ENCODE measurements at places on chromosomes 4 and X.
A peak's percentile ranks its signal among the peaks of the same experiment; 100 is the strongest.

DNA sequence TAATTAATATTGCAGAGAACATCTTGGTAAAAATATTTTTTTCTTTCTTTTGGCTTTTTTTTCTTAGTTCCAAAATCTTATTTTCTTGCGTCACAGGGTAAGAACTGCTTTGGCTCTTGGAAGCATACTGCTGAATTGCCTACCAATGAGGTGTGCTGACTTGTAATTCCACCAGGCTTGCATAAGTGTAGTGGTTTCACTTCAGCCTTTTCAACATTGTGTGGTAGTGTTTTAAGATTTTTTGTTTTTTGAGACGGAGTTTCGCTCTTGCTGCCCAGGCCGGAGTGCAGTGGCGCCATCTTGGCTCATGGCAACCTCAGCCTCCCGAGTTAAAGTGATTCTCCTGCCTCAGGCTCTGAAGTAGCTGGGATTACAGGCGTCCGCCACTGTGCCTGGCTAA is 42.4 kb downstream of the N4BP2 start:
- peaks cover 14% of the 10 kb centered on the region for H3K36me3 ChIP-seq
- no peak for DNase-seq
- H3K4me1 ChIP-seq: no peaks in the 10 kb centered on the region
- no peak overlapping the region for H3K27ac ChIP-seq
- no peak overlapping the region for H3K4me3 ChIP-seq
- H3K27me3 ChIP-seq: no peaks in the 10 kb centered on the region

DNA sequence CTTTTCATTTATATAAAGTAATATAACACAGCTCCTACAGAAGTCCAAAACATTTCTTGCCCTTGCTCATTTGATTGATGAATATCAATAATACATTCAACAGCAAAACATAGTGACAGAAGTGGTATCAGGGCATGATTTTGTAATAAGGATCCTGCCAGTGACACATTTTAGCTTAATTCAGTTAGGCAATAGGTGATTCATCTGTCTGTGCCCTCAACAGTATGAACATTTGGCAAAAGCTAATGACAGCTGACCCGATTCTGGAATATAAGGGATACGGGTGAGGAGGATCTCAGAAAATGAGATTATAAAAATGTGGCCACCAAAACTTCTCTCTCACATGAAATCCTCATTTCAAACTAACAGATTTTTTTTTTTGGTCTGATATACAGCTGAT is 294.0 kb downstream of the CAMK2D start:
- DNase-seq: no peak
- no peaks in the 10 kb centered on the region for H3K4me1 ChIP-seq
- no peaks in the 10 kb centered on the region for H3K36me3 ChIP-seq
- no peaks in the 10 kb centered on the region for H3K27me3 ChIP-seq
- H3K4me3 ChIP-seq: no peak overlapping the region

DNA sequence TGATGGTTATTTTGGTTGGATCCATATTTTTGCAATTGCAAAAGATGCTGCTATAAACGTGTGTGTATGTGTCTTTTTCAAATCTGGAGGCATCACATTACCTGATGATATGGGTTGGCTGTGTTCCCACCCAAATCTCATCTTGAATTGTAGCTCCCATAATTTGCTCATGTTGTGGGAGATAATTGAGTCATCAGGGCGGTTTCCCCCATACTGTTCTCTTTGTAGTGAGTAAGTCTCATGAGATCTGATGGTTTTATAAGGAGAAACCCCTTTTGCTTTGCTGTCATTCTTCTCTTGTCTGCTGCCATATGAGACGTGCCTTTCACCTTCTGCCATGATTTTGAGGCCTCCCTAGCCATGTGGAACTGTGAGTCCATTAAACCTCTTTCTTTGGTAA is 33.4 kb downstream of the APOOL start:
- no peaks in the 10 kb centered on the region for H3K27me3 ChIP-seq
- no peak overlapping the region for H3K4me3 ChIP-seq
- no peaks in the 10 kb centered on the region for H3K36me3 ChIP-seq
- no peaks in the 10 kb centered on the region for H3K4me1 ChIP-seq
- no peak for DNase-seq

- H3K27me3 ChIP-seq: no peaks in the 10 kb centered on the region
- no peak overlapping the region for H3K27ac ChIP-seq
- DNase-seq: no peak
- no peaks in the 10 kb centered on the region for H3K36me3 ChIP-seq
- H3K4me1 ChIP-seq: no peaks in the 10 kb centered on the region
Measured at GRCh38 chr4:98516441-98517217, 141.8 kb downstream of the TSPAN5 start.

- no peak overlapping the region for H3K4me3 ChIP-seq
- no peaks in the 10 kb centered on the region for H3K36me3 ChIP-seq
- DNase-seq: peak; percentile 54
- no peaks in the 10 kb centered on the region for H3K27me3 ChIP-seq
- H3K4me1 ChIP-seq: no peaks in the 10 kb centered on the region
Measured at GRCh38 chr4:143773998-143774895, 73.8 kb upstream of the FREM3 start.

DNA sequence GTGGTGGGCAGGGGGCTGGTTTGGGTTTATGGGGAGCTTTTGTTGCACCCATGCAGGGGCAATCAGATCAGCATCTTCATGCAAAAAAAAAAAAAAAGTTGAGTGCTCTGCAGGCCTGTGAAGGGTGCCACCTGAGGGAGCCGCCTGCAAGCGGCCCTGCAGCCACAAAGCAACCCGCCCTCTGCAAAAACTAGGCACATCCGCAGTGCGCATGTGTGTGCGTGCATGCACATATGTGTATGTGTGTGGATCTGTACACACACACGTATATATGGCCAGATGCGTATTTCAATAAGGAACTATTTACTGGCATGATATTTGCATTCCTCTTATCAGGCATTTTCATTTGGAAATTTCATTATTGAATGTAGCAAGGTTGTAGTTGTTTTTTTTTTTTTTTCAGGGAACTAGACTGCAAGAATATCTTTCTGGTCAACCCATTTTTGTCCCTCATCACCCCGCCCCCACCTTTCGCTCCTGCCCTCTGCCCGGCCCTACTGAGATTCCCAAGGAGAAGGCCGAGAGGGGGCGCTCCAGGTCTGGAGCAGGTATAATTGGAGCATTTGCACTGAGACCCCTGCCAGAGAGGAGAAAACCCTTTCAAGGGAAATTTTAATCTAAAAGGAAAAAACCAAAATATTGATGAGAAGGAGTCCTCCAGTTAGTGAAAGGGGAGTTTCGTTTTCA is 18.1 kb downstream of the CCNQ start:
- no peak overlapping the region for H3K4me3 ChIP-seq
- peaks cover 23% of the 10 kb centered on the region for H3K27me3 ChIP-seq
- peaks cover 21% of the 10 kb centered on the region for H3K4me1 ChIP-seq

- no peaks in the 10 kb centered on the region for H3K4me1 ChIP-seq
- H3K4me3 ChIP-seq: no peak overlapping the region
- no peak for DNase-seq
- no peak overlapping the region for H3K27ac ChIP-seq
- H3K36me3 ChIP-seq: no peaks in the 10 kb centered on the region
- H3K27me3 ChIP-seq: peaks cover 44% of the 10 kb centered on the region
Measured at GRCh38 chr4:7854697-7855370, 84.8 kb downstream of the AFAP1 start.

GRCh38 chr4:108165586-108165985 is 3.1 kb downstream of the LEF1 start:
- H3K36me3 ChIP-seq: no peaks in the 10 kb centered on the region
- H3K4me1 ChIP-seq: peaks cover 33% of the 10 kb centered on the region
- DNase-seq: no peak
- no peak overlapping the region for H3K4me3 ChIP-seq

GRCh38 chr4:30258949-30259348 is 461.2 kb upstream of the PCDH7 start:
- H3K27me3 ChIP-seq: no peaks in the 10 kb centered on the region
- no peaks in the 10 kb centered on the region for H3K4me1 ChIP-seq
- H3K4me3 ChIP-seq: no peak overlapping the region
- DNase-seq: no peak

- H3K27me3 ChIP-seq: no peaks in the 10 kb centered on the region
- no peak overlapping the region for H3K27ac ChIP-seq
- peaks cover 8% of the 10 kb centered on the region for H3K4me1 ChIP-seq
- H3K36me3 ChIP-seq: peaks cover 7% of the 10 kb centered on the region
- DNase-seq: no peak
- H3K4me3 ChIP-seq: no peak overlapping the region
Measured at GRCh38 chrX:15745179-15745578, 7.1 kb downstream of the CA5B start.

- H3K27ac ChIP-seq: no peak overlapping the region
- no peak for DNase-seq
- no peaks in the 10 kb centered on the region for H3K27me3 ChIP-seq
- no peak overlapping the region for H3K4me3 ChIP-seq
- no peaks in the 10 kb centered on the region for H3K4me1 ChIP-seq
Measured at GRCh38 chrX:38293741-38294140, 33.6 kb downstream of the RPGR start.

DNA sequence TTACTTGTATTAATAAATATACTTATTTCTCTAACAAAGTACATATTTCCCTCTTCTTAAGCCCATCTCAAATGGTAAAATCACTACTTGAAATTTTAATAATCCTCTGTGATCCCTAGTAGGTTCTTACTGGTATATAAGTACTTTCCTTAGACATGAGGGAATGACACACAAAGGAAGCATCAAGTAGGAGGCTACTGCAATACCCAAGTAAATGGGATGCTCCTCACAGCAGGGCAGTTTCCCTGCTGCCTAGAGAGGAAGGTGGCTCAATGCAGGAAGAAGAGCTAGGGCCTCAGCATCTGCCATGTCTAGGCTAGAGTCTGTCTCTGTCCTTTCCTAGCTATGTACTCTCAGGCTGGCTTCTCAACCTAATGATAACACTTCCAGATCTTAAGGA is 122.1 kb upstream of the DIPK2B start:
- no peak for DNase-seq
- no peak overlapping the region for H3K27ac ChIP-seq
- H3K4me1 ChIP-seq: no peaks in the 10 kb centered on the region
- no peaks in the 10 kb centered on the region for H3K27me3 ChIP-seq

DNA sequence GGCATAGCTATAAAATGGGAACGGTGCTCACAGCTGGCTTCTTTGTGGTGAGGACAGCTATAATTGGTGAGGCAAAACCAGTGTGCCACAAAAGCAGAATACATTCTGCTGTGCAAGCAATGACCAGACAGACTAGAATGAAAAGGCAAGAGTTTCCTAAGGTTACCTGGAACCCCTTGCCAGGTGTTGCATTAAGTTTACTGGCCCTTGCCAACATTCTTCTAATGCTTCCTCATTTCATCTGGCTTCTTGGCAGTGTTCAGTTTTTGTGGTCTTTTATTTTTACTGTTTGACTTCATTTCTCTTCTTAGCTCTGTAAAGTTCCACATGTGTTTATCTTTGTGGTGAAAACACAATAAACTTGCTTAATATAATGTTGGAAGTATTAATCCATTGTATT is 131.4 kb downstream of the PTTG2 start:
- DNase-seq: peak; percentile 90
- no peaks in the 10 kb centered on the region for H3K27me3 ChIP-seq
- H3K36me3 ChIP-seq: peaks cover 9% of the 10 kb centered on the region
- peaks cover 41% of the 10 kb centered on the region for H3K4me1 ChIP-seq
- no peak overlapping the region for H3K27ac ChIP-seq
- H3K4me3 ChIP-seq: no peak overlapping the region

- H3K27ac ChIP-seq: no peak overlapping the region
- H3K36me3 ChIP-seq: no peaks in the 10 kb centered on the region
- no peaks in the 10 kb centered on the region for H3K4me1 ChIP-seq
- peaks cover 2% of the 10 kb centered on the region for H3K27me3 ChIP-seq
Measured at GRCh38 chr4:71229477-71230270, 109.1 kb upstream of the SLC4A4 start.

DNA sequence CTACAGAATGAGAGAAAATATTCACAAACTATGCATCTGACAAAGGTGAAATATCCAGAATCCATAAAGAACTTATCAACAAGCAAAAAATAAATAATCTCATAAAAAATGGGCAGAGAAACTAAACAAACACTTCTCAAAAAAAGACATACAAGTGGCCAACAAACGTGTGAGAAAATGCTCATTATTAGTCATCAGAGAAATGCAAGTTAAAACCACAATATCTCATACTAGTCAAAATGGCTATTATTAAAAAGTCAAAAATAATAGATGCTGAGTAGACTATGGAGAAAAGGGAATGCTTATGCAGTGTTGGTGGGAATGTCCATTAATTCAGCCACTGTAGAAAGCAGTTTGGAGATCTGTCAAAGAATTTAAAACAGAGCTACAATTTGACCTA is 533.3 kb downstream of the TMA16 start:
- H3K4me1 ChIP-seq: no peaks in the 10 kb centered on the region
- no peaks in the 10 kb centered on the region for H3K36me3 ChIP-seq
- DNase-seq: no peak
- H3K27ac ChIP-seq: no peak overlapping the region

DNA sequence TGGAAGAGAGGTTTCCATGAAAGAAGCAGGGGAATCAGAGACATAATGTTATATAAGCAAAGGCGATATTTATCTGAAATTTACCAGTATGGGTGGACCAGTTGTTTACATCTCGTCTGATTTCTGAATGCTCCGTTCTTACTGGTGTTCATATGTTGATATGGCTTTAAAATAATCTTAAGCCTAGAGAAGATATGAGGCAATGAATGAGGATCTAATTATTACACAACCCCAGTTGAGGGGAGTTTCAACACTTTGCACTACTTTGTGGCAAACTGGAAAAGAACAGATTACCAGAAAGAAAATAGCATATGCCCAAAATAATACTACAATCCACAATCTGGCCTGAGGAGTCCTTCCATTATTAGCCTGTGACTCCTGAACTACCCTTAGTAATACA is 263.3 kb upstream of the MAGEB2 start:
- no peak overlapping the region for H3K4me3 ChIP-seq
- no peaks in the 10 kb centered on the region for H3K36me3 ChIP-seq
- no peak overlapping the region for H3K27ac ChIP-seq
- no peaks in the 10 kb centered on the region for H3K27me3 ChIP-seq
- H3K4me1 ChIP-seq: no peaks in the 10 kb centered on the region

DNA sequence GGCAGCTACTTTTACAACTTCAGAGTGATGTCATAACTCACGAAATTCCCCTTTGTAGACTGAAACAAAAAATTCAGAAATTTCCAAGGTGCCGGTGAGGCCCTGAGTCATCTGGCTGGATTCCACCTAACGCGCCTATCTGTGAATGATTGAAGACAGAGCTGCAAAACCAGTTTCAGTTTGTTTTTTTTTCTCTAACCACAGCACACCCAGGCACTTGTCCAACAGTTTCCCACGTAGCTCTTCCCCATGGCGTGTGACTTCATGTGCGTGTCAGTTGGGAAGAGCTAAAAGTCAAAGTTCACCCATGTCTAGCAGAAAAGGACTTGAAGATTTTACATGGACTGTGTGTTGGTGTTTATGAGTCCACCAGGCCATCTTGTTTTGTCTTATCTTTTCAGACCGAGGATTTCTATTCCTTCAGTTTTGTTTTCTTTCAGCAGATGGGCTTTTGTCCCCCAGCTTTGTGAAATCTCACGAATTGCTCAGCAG is 16.4 kb downstream of the TCEANC start:
- H3K36me3 ChIP-seq: no peaks in the 10 kb centered on the region
- H3K27me3 ChIP-seq: no peaks in the 10 kb centered on the region
- no peak overlapping the region for H3K27ac ChIP-seq
- H3K4me3 ChIP-seq: peak overlapping the region; percentile 29

DNA sequence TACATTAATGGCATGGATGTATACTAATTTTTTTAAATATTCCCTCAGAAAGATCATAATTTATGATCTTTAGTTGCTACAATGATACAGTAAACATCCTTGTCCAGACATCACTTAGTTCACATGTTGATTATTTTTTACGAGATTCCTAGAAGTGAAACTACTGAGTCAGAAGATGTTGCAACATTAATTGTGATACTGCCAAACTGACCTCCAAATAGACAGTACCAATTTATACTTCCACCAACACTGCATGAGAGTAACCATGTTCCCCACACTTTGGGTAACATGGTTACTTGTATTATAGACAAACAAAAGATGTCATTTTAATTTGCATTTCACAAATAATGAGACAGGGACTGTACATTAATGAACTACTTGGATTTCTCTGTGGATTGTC is 19.6 kb downstream of the RCHY1 start:
- no peak for DNase-seq
- H3K4me1 ChIP-seq: peaks cover 4% of the 10 kb centered on the region
- no peak overlapping the region for H3K4me3 ChIP-seq
- peaks cover 48% of the 10 kb centered on the region for H3K36me3 ChIP-seq

Data from common myeloid progenitor, CD34-positive (primary cell).